ENCODE measurements at places on chromosomes 4 and X. TPM values are rescaled to one million over a fixed set of nuclear protein-coding genes. Genes with fewer than 3 reads are reported as not detected.

Gene ARMCX4
- total RNA-seq = 16.8 TPM

Gene HSPA4L
- 2.5 TPM for total RNA-seq

Gene GIMD1
- not detected for total RNA-seq

Gene SYTL5
- 2.5 TPM for total RNA-seq

Gene NUDT11
- 12.8 TPM for total RNA-seq

Gene ZBTB33
- 14.3 TPM for total RNA-seq

Gene FGF13
- total RNA-seq = not detected

Gene FGD1
- 29.5 TPM for total RNA-seq

DNA sequence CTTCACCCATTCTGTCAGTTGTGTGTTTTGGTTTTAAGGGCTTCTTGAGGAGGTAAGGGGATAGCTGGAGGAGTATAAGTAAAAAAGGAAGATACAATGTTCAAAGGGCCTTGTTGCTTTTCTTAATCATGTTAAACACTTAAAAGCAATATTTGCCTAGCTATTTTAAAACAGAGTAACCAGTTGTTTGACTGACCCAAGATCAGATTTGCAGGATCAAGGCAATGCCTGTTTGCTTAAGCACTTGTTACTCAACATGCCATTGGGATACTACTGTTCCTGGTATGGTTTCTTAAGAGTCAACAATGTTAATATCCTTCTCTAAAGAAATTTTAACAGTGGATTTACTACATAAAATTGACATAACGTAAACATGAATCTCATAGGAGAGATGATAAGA lies 2.6 kb downstream of the DCLK2 start:
- no peak for DNase-seq

- no peak for DNase-seq
These were observed 26.7 kb downstream of the HDX start for GRCh38 chrX:84475596-84475995.

DNA sequence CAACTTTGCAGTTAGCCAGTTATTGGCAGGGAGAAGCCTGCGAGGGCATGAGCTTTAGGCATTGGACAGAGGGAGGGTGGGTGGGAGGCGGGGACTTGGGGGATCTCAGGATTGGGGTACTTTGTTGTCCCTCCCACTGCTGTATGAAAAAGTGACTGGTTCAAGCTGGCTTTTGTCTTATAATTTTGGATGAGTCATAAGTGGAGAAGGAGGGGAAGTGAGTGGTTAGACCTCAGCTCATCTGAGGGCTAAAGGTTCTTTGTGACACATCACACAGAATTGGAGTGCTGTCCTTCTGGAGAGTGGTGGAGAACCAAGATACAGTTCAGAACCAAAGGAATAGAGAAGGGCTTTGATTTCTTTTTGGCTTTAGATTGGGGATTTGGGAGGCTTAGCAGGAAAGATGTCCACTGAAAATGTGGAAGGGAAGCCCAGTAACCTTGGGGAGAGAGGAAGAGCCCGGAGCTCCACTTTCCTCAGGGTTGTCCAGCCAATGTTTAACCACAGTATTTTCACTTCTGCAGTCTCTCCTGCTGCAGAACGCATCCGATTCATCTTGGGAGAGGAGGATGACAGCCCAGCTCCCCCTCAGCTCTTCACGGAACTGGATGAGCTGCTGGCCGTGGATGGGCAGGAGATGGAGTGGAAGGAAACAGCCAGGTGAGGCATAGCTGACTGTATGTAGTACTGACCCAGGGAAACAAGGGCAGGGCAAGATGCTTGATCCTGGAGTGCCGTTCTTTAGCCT lies at the start of gene SLC4A4:
TSS of gene SLC4A4 (plus strand) at position 175 of the 748 bp plus-strand sequence.
- DNase-seq = no peak

- DNase-seq = no peak
These were observed 145.5 kb upstream of the NAP1L5 start for GRCh38 chr4:88843067-88843685.

- no peak for DNase-seq
These were observed 108.9 kb downstream of the DLG3 start for GRCh38 chrX:70553516-70553915.

DNA sequence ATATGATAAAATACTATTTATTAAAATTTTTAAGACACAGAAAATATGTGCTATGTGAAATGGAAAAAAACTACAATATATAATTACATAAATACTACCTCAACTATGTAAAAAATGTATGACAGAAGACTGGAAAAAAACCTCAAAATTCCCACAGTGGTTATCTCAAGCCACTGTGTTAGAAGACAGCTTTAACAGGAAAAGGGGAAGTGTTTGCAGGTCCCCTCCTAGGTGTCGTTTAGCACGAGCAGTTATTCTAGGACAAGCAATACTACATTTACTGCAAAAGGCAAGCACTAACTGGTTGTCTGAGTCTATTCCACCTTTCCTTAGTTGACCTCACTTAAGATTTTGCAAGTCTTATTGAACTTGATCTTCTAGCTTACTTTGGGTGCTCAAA lies 44.9 kb upstream of the PHF8 start:
- DNase-seq = no peak

- DNase-seq = no peak
These were observed 126.0 kb upstream of the ENPP6 start for GRCh38 chr4:184343502-184344177.

DNA sequence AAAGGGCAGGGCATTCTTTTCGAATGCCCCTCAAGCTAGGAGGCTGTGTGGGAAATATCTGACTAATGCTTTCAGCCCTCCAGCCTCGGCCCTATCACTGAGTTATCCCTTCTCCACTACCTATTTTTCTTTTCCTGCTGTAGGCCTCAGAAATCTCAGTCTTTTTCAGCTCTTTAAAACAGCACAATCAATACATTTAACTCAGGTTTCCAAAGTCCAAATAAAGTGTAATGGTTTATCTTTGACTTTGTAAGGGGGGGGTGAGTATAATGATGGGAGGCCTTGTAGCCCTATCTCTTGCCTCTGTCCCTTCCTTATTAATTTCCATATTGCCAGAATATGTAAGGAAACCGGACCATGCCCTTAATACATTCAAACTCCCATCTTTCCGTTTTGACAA lies 1.6 kb upstream of the WNK3 start:
- DNase-seq = no peak

- no peak for DNase-seq
These were observed 83.7 kb downstream of the FREM3 start for GRCh38 chr4:143616771-143617170.

Measured in osteocyte (in vitro differentiated cells).